Karpas-422 (cell line): ENCODE measurements at places on chromosomes 3 and 15. TPM values are rescaled to one million over a fixed set of nuclear protein-coding genes. Genes with fewer than 3 reads are reported as not detected.

CCR3 gene
- not detected in 2 replicates for total RNA-seq

TNFSF10 gene
- not detected in 2 replicates for total RNA-seq

CAMK2N2 gene
- total RNA-seq, result 5.0 and 9.5 TPM in 2 replicates

EFCC1 gene
- total RNA-seq, result not detected in 2 replicates

KCNAB1 gene
- total RNA-seq, result not detected in 2 replicates

SLC2A2 gene
- total RNA-seq, result not detected in 2 replicates

MRPS25 gene
- 32.5 and 60.6 TPM in 2 replicates for total RNA-seq

SAMMSON gene
- total RNA-seq, result 0.18 TPM in 1 of 2 replicates, not detected in the other

NKTR gene
- total RNA-seq, result 103 and 178 TPM in 2 replicates

SPINK8 gene
- not detected in 2 replicates for total RNA-seq

FGF12 gene
- total RNA-seq, result not detected in 2 replicates

DLL4 gene
- 0.36 TPM in 1 of 2 replicates, not detected in the other for total RNA-seq

FBXW12 gene
- not detected in 2 replicates for total RNA-seq

CERS3 gene
- total RNA-seq, result 0.15 TPM in 1 of 2 replicates, not detected in the other

TXNRD3 gene
- not detected in 2 replicates for total RNA-seq

C3orf85 gene
- total RNA-seq, result not detected in 2 replicates

NMNAT3 gene
- not detected in 2 replicates for total RNA-seq

MKRN2 gene
- 41.9 and 44.5 TPM in 2 replicates for total RNA-seq

STX19 gene
- total RNA-seq, result not detected in 2 replicates

IL12A gene
- 0.78 and 0.83 TPM in 2 replicates for total RNA-seq

ARGFX gene
- not detected in 2 replicates for total RNA-seq

LHFPL4 gene
- not detected in 2 replicates for total RNA-seq

AGTR1 gene
- total RNA-seq, result not detected in 2 replicates

CEP70 gene
- total RNA-seq, result 16.6 and 43.9 TPM in 2 replicates

GABPB1 gene
- 30.4 and 38.2 TPM in 2 replicates for total RNA-seq

GRK7 gene
- total RNA-seq, result not detected in 2 replicates

NPAP1 gene
- total RNA-seq, result not detected in 2 replicates

GOLGA8S gene
- not detected in 2 replicates for total RNA-seq

SERPINI2 gene
- not detected in 2 replicates for total RNA-seq

NISCH gene
- total RNA-seq, result 44.2 and 70.1 TPM in 2 replicates

PAK6 gene
- 0.45 and 0.69 TPM in 2 replicates for total RNA-seq
